ENCODE measurements at places on chromosomes 7 and 10.
A peak's percentile ranks its signal among the peaks of the same experiment; 100 is the strongest.

DNA sequence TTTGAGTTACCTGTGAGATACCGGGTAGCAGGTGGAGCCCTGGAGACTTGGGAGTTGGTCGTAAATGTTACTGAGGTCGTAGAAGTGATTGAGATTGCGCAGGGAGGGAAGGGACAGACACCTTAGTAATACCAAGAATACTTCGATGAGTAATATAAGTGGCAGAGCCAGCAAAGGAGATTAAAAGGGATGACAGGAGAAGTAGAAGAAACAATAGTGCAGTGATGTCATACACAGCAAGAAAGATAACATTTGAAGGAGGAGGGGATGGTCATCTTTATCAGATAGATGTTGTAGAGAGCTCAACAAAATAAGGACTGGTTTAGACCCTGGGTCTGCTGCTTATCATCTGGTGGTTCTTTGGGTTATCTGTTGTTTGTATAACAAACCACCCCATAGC lies 5.0 kb downstream of the BCCIP start:
- DNase-seq: no peak

DNA sequence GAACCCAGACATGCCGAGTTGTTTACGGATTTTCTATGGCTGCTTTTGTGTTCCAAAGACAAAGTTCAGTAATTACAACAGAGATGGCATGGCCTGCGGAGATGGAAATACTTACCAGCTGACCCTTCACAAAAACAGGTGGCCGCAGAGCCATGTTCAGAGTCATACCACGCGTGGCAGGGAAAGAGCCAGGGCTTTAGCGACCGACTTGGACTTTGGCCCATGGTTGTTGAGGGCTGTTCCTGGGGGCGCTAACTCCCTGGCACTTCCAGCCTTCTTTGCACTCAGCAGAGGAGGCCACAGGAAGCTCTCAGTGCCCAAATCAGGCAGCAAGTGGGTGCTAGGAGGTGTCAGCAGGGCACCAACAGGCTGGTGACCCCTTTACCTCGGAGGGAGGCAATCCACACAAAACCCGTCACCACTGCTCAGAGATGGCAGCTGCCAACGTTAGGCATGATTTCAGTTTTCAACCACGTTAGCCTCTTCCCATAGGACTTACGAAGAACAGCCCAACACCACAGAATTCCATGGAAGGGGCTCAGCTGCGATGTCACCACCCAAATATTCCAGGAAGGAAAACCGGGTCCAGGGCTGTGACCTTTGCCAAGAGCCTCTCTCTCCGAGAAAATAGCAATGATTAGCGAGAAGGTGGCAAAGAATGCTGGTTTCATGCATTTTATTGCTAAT lies 21.4 kb upstream of the CNPY1 start:
- DNase-seq: no peak

GRCh38 chr10:124230635-124231167 lies 137.3 kb upstream of the CHST15 start:
- DNase-seq: no peak

DNA sequence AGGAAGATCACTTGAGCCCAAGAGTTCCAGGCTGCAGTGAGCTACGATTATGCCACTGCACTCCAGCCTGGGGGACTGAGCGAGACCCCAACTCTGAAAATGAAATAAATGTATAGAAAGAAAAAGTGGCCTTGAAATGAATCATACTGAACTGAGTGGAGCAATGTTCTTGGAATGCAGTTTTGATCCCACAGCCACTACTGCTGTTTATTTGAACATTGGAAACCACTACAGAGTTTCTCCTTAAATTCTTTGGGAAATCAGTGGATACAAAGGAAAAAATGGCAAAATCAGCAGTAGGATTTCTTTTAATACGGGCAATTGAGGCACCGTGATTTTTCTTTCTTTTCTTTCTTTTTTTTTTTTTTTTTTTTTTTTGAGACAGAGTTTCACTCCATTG lies 637.4 kb downstream of the GALNT17 start:
- DNase-seq: no peak

GRCh38 chr7:101315336-101315735 lies 6.3 kb downstream of the IFT22 start:
- peak; percentile 71 for DNase-seq

DNA sequence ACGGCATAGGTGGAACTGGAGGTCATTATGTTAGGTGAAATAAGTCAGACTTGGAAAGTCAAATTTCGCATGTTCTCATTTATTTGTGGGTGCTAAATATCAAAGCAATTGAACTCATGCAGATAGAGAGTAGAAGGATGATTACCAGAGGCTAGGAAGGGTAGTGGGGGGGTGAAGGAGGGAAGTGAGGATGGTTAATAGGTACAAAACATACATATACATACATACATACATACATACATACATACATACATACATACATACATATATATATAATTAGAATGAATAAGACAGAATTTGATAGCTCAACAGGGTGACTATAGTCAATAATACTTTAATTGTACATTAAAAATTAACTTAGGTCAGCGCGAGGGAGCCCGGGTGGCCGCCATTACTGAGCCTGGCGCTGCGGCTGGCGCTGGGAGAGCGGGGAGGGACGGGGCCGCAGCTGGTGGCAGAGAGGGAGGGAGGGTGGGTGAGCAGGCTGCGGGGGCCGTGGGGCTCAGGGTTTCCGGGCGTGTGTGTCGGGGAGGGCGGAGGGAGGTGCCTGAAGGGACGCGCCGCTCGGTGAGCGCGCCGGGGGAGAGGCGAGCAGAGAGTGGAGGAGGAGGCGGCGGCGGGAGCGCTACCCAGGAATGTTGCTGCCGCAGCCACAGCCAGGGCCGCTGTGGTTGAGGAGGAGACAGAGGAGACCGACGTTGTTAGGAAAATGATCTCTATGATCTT lies 85.8 kb upstream of the EGFR start:
- no peak for DNase-seq

DNA sequence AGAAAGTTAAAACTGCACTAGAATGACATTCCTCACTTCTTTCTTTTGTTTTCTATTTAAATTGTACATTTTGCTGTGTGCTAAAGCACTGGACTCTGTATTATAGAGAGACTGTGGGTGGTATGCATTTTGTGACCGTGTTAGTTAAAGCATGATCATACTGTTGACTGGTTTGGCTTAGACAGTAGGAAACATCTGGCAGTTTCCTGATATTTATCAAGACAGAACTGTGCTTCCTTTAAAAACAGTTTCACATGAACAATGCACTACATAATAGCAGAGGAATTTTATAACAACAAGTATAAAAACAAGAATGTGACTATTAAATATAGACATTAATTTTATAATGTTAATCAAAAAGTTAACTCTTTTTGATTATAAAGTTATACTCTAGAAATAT lies 23.1 kb downstream of the GNG11 start:
- no peak for DNase-seq

DNA sequence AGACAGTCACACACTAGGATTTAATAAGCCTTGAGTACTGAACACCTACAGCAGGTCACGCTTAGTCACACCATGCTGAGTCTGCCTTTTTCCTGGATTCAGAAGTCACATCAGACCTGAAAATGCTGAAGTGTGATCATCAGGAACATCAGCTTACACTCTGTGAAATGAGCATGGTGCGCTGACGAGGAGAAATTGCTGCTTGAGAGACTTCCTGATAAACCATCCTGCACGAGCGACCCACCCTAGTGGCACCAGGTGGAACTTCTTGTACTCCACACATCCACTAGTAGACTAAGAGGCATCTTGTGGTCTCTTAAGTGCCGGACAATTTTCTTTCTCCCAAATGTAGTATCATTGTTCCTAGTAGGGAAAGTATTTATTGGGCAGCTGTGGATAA lies 51.8 kb upstream of the MRLN start:
- DNase-seq: no peak

GRCh38 chr10:46787321-46787615 lies 124.0 kb upstream of the PTPN20 start:
- DNase-seq: peak; percentile 37

DNA sequence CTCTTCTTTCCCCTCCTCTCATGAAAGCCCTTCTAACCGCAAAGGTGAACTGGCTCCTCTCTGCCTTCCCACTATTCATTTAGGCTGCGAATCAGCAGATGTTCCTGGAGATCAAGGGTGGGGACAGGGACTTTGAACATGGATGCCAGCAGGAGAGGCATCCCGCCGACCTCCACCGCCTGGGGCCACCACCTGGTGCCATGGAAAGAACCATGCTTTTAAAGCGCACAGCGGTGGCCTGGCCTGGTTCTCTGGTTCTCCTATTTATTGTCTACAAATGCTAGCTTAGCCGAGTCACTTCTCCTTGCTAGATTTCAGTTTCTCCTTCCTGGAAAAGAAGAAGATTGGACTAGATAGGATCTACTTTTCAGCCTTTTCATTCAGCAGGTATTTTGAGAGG lies 43.2 kb upstream of the KCNMA1 start:
- no peak for DNase-seq

GRCh38 chr7:29122081-29122480 lies 24.3 kb downstream of the CPVL start:
- no peak for DNase-seq

GRCh38 chr7:87933953-87934698 lies at the start of gene ADAM22:
Gene ADAM22 (plus strand): TSS chr7:87934251. CDS start chr7:87934466, 215 bp downstream.
- DNase-seq: peak; percentile 88

GRCh38 chr10:7351894-7352293 lies 58.9 kb downstream of the SFMBT2 start:
- no peak for DNase-seq

- DNase-seq: no peak
Measured at GRCh38 chr10:120460776-120461175, 3.7 kb downstream of the PLPP4 start.

DNA sequence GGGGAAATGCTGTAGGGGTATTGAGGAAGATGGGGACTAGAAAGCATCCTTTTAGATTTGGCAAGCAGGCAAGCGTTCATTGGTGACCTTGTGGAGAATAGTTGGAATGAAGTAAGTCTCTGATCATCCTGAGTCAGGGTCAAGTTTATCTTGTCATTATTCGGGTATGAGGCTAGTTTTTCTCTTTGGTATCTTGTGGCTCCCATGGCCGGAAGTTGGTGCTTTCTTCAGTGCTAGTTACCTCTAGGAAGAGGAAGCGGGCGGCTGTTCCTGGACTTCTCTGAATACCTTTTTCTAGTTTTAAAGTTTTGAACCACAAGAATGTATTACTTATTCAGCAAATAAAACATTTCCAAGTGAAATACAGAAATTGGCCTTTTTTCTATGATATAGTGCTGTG lies 9.2 kb downstream of the CREM start:
- DNase-seq: no peak

DNA sequence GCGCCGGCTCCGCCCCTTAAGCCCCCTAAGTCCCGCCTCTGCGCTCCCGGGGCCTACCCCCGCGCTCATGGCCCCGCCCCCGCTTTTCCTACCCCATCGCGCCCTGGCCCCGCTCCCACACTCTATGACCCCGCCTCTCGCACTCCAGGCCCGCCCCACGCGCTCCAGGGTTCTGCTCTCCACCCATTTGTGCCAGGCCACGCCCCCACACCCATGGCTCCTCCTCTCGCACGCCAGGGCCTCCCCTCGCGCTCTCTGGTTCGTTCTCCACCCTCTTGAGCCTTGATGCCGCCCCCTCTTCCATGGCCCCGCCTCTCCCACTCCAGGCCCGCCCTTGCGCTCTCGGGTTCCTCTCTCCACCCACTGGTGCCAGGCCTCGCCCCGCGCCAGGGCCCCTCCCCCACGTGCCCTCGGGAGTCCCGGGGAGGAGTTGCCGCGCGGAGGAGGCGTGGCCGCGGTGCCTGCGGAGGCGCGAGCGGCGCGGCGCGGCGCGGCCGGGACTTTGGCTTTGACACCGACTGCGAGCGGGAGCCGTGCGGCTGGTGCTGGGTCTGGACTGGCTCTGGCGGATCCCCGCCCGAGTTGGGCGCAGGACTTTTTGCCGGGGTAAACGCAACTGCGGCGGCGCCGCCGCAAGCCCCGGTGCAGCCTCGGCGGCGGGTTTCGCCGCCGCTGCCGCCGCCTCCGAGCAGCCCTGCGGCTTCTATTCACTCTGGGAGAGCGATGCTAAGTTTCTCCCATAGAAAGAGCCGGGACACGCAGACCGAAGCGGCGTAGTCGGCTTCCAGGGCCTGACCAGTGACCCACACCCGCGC lies at the start of gene EEPD1:
Gene EEPD1 (plus strand): TSS at position 499 of the 815 bp plus-strand sequence. CDS start 1,071 bp downstream, outside the sequence.
- peak; percentile 100 for DNase-seq

DNA sequence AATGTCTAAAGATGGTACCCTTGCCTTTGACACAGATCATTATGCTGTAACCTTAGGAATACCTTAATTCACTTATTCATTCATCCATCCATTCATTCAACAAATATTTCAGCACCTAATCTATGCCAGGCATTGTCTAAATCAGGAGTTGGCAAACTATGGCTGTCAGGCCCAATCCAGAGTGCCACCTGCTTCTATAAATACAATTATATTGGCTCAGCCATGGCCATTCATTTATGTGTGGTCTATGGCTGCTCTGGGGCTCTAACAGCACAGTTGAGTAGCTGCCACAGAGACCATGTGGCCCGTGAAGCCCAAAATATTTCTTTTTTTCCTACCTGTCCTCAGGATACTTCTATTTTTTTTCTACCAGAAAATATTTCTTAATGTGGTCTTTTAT lies 6.0 kb upstream of the ITPRIP start:
- DNase-seq: no peak

GRCh38 chr7:135253851-135254771 lies 20.5 kb downstream of the STRA8 start:
- DNase-seq: no peak

- no peak for DNase-seq
Measured at GRCh38 chr10:112535531-112535951, 88.5 kb downstream of the VTI1A start.

DNA sequence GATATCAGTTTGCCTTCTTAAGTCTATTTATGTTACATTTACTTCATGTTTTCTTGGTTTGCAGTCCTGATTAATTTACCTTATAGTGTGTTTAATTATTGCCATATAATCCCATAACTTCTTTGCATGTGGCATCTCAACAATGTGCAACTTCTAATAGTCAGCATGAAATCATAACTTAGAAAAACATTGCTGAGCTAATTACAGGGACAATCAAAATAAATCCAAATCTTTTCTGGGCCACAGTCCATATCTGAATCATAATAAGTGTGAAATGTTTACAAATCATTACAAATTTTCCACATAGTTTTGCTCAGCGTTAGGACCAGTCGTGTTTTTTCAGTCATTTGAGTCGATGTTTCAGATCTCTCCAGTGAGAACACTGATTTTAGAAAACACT lies 29.1 kb upstream of the CABCOCO1 start:
- DNase-seq: no peak

- peak; percentile 82 for DNase-seq
Measured at GRCh38 chr7:106425017-106425719, 140.4 kb upstream of the NAMPT start.

GRCh38 chr7:112092709-112093395 lies 113.3 kb downstream of the DOCK4 start:
- no peak for DNase-seq

DNA sequence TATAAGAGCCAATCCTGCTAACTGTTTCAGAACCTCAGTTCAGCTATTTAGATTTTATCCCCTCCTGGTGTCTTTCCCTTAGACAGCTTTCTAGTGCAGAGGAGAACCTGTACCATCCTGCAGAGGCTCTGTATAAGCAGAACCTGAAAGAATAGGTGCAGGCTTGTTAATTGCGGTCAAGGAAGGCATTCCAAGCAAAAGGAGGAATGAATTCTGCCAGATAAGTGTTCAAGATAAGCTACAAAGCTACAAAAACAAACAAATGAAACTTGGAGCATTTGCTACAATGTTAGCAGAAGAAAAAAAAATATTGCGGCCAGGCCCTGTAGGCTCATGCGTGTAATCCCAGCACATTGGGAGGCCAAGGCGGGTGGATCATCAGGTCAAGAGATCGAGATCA lies 32.6 kb upstream of the AGMO start:
- DNase-seq: no peak

All from stimulated activated CD8-positive, alpha-beta memory T cell treated with anti-CD3 and anti-CD28 coated beads, Interleukin-4, amount 100 ng/mL, for 48 hours (primary cell).